ENCODE measurements at places on chromosomes 7 and 10.
A peak's percentile ranks its signal among the peaks of the same experiment; 100 is the strongest.

DNA sequence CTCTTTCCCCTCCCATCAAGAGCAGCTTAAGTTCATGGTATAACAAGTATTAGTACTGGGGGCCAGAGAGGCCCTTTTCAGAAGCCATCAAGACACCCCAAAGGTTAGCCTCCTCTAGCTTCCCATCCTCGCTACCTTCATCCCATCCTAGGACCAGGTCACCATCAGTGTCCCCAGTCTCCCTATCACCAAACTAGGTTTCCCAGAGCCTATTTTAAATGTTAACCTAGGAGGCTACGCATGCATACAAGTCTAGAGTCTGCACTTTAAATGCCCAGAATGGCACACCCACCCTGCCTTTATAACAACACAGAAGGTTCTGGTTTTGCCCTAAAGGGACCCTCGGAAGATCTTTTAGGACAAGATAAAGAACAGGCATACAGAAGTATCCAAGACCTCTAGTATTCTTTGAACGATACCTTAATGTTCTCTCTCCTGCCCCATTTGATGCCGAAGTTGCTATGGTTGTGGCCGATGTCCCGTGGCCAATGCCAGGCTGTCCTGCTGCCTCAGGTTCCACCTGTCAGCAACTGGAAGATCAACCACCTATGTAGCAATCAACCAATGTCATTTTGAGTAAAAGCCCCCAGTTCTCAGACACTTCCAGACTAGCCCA is 2.2 kb downstream of the GPRIN2 start:
- H3K4me3 ChIP-seq, result no peak overlapping the region
- H3K36me3 ChIP-seq, result peaks cover 17% of the 10 kb centered on the region
- peaks cover 46% of the 10 kb centered on the region for H3K27me3 ChIP-seq
- H3K27ac ChIP-seq, result no peak overlapping the region
- H3K4me1 ChIP-seq, result peaks cover 21% of the 10 kb centered on the region

- H3K27me3 ChIP-seq, result no peaks in the 10 kb centered on the region
- peak; percentile 97 for DNase-seq
- H3K36me3 ChIP-seq, result peaks cover 10% of the 10 kb centered on the region
These were observed 7.1 kb downstream of the BAG3 start for GRCh38 chr10:119658274-119658673.

DNA sequence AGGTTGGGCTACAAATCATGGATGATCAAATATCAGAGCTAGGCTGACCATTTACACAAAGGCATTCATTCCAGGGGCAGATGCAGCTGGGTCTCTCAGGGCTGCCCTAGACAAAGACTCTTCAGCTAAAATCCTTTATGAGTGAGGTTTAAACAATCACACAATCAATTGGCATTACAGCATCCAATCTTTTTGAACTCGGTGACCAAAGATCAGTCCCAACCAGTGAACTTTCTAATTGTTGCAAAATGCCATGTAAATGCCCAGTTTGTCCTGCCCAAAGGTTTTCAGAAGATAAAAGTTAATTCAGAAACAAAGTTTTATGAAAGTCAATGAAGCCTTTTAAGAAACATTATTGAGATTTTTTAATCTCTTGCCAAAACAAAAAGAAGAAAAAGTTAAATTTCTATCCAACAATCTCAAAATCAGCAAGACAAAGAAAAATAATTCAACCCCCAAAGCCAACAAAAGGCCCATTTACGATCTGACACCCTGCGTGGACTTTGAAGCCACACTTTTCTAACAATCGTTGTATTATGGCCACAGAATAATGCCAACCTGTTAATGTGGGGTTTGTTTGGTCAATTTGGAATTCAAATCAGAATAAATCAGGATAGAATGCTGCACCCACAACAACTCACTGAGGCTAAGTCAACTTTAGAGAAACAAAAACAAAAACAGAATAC is 40.9 kb downstream of the GPR37 start:
- no peaks in the 10 kb centered on the region for H3K36me3 ChIP-seq
- no peak for DNase-seq
- H3K27ac ChIP-seq, result no peak overlapping the region
- H3K4me3 ChIP-seq, result no peak overlapping the region
- no peaks in the 10 kb centered on the region for H3K27me3 ChIP-seq
- no peaks in the 10 kb centered on the region for H3K4me1 ChIP-seq

GRCh38 chr7:220151-220841 is 27.9 kb downstream of the FAM20C start:
- no peaks in the 10 kb centered on the region for H3K27me3 ChIP-seq
- DNase-seq, result no peak
- no peak overlapping the region for H3K27ac ChIP-seq
- H3K4me1 ChIP-seq, result peaks cover 47% of the 10 kb centered on the region
- H3K4me3 ChIP-seq, result no peak overlapping the region
- H3K36me3 ChIP-seq, result peaks cover 34% of the 10 kb centered on the region

DNA sequence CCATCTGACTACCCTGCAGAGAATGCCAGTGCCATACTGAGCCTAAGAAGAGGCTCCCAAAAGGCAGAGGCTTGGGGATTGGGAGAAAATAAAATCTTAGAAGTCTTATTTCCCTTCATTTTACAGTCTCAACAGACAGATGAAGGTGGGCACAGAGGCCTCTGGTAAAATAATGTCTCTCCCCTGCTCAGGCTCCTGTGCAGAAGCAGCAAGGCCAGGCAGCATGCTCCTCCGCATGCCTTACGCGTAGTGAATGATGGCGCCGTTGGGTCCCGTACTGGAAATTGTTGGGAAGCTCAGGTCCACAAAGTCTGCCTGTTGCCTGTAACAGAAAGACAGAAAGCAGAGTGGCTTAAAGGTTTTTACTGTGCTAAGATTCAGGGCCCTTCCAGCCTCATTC is 45.8 kb downstream of the XPNPEP1 start:
- H3K27me3 ChIP-seq, result no peaks in the 10 kb centered on the region
- H3K27ac ChIP-seq, result no peak overlapping the region
- DNase-seq, result no peak
- no peak overlapping the region for H3K4me3 ChIP-seq
- peaks cover 52% of the 10 kb centered on the region for H3K36me3 ChIP-seq

DNA sequence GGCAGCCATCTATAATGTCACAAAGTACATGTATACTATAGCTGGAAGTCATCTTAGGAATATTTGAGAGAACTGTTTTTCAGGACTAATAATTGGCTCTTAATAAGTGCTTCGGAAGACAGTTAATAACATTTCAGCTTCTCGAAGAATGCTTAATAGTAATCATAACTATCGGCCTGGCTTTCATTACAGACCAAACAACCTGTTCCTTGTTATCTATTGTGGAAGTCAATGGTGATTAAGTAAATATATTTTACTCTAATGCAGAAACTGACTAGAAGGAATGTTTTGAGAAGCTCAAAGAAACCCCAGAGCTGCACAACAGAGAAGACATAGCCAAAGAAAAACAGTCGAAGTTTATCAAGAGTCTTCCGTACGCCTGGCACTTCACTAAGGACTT is 106.8 kb upstream of the FAM133B start:
- no peak overlapping the region for H3K4me3 ChIP-seq
- no peaks in the 10 kb centered on the region for H3K36me3 ChIP-seq
- H3K27ac ChIP-seq, result peak overlapping the region; percentile 88
- no peaks in the 10 kb centered on the region for H3K27me3 ChIP-seq
- no peak for DNase-seq
- H3K4me1 ChIP-seq, result peaks cover 9% of the 10 kb centered on the region

DNA sequence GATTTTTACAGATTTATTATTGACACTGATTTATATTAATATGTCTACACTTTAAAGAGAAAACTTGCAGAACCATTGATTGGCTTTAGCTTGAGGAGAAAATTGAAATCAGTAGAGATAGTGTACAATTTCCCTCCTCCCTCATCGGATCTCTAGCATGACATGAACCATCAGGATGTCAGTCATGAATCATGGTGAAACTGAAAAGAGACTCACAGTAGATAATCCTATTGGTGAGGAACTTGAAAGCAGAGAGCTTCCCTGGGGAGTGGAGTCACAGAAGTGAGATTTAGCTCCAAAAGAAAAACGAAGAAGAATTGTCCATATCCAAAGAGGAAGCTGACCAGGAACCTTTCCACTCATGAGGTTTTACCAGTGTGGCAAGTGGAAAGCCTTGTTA is 346.8 kb downstream of the ABCA13 start:
- no peak overlapping the region for H3K4me3 ChIP-seq
- H3K36me3 ChIP-seq, result no peaks in the 10 kb centered on the region
- H3K4me1 ChIP-seq, result no peaks in the 10 kb centered on the region
- no peak overlapping the region for H3K27ac ChIP-seq

DNA sequence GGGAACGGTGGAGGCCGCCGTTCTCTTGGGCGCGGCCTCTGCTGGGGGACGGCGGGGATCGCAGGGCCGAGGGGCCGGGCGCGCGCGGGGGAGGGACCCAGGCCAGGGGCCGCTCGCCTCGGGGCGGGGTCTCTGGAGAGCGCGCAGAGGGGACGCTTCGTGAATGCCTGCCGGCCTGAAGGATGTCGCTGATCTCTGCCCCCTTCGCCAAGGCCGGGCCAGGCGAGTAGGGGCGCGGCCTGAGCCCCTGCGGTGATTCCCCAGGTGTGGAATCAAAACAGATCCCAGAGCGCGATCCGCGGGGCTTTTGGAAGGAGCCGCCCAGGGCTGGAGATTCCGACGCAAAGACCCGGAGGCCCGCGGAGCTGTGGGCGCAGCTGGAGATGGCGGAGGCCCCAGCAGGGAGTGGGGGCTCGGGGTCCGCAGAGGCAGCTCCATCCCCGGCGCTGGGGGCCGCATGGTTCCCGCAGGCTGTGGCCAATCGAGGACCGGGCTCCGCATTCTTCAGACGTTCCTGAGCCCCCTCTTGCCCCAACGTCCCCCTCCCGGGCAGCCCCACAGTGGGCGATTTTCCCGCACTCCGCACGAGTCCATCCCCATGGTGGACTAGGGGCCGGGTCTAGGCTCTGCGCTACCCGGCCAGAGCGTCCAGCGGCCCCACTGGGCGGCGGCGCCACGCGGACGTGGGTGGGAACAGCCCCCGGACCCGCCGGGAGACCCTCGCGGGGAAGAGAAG is 166.0 kb downstream of the ACTR3B start:
- H3K4me1 ChIP-seq, result peaks cover 2% of the 10 kb centered on the region
- no peak for DNase-seq
- H3K27ac ChIP-seq, result no peak overlapping the region
- H3K4me3 ChIP-seq, result no peak overlapping the region
- peaks cover 25% of the 10 kb centered on the region for H3K27me3 ChIP-seq

DNA sequence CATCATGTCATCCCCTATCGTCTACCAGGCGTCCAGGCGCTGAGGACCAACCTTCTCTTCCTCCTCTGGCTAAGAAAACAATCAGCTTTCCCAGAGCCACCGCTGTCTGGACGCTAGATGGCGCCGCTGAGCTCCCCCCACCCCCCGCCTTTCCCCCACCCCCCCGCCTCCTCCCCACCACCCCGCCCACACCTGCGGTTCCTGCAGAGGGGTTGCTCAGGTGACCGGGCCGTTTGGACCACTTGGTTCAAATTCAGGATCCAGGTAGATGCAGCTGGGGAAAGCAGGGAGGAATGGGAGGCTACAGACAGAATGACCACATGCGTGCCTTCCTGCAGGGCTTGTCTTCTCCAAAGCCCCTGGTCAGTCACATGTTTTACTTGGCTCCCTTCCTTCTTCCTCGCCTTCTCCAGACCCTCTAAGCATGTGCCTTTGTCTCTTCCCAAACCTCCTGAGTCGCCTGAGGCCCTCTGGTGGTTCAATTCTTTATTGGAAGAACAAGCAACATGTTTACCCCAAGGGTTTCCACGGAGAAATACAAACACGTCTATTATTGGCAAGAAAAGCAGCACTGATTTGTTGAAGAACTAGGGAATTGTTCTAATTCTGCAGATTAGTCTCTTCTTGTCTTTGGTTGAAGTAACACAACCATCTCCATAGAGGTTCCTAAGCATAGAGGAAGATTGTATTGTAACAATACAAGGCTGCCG is 24.7 kb downstream of the AOC1 start:
- no peaks in the 10 kb centered on the region for H3K27me3 ChIP-seq
- peak; percentile 94 for DNase-seq
- no peaks in the 10 kb centered on the region for H3K36me3 ChIP-seq
- peaks cover 1% of the 10 kb centered on the region for H3K4me1 ChIP-seq
- no peak overlapping the region for H3K4me3 ChIP-seq
